ENCODE measurements at places on chromosomes 3 and 15.

DNA sequence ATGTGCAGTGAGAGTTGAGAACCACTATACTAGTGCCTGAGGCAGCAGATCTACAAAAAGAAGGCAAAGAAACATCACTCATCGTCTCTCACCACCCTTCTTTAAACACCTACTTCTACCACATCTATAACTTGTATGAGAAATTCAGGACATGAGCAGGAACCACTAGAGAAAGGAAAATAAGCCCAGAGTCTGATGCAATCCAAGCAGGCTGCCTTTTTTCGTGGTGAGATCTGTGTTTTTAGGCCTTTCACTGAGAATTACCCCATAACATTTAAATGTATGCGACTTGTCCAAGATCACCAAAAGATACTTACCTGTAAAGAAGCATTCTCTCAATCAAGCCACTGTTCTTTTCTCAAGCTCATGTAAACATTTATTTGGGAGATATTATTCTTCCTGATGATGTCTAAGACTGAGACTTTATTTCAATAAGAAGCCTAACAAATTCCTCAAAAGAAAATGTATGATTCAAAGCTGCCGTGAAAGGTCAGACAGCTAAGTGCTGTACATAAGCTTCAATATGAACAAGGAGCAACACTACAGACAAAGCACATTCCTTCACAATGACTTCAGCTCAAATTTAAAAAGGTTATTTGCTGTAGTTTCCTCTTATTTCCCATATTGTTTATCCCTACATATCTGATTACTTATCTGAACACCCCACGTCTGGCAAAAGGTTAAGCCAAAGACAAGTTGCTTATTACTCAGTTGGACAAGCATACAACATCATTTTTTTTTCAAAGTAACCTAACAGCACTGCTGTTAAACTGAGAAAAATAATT is 16.5 kb downstream of the SPICE1 start:
- no peak for DNase-seq

DNA sequence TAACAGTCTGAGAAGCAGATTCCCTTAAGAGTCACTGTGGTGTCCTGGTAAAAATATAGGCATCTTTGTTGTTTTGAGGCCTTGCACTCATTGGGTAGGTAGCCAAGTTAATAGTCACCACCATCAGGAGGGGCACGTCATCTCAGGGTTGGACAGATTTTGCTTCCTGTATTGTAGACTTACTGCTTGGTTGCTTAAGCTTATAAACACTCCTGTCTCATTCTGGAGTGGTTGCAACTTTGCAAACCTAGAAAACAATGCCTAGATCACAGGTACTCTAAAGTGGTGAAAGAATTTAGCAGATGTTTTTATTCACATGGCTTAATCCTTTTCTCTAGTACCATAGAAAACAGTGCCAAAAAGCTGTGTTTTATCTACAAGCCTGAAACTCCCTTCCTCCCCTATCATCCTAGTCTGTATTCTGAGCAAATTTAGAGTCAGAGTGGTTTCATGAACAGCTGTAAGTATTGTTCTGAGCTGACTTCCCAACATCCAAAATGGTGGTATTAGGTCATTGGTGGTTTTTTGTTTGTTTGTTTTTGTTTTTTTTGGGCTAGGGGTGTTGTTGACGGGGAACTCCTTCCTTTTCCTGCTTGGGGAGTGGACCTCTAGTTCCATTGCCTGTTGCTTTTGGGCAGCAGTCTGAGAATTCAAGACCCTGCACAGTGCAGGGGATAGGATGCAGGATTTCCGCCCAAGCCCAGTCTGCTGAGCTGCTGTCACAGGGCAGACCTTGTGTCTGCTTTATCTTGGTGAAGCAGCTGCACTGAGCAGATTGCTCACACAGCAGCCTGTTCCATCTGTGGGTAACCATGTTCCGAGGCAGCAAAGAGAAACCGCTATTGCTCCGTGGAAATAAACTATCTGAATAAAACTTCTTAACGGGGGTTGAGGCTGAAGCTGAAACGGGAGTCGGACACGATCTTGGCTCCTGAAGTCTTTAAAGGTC is 202.0 kb downstream of the AKAP13 start:
- DNase-seq = no peak

DNA sequence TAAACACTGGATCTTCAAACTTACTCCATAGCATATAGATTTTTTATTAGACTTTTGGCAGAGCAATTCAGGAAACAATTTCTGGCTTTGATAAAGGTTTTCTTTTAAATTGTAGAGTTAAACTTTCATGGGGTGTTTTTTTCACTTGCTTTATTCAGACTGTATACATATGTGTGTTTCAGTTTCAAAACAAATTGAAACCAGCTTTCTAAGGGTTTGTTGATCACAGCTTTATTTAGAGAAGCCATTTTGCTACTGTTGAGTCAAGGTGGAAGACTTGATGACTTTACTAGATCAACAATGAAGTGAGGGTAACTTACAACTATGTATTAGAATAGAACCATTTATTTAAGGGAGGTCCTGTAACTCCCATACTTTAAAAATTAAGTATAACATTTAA is 6.2 kb downstream of the UBE2E1 start:
- no peak for DNase-seq

GRCh38 chr3:14988988-14989394 is 41.6 kb downstream of the NR2C2 start:
- DNase-seq = no peak

GRCh38 chr15:101053261-101053660 is 134.1 kb downstream of the LRRK1 start:
- DNase-seq = no peak

- no peak for DNase-seq
Measured at GRCh38 chr3:42572278-42572677, 9.5 kb downstream of the SEC22C start.

DNA sequence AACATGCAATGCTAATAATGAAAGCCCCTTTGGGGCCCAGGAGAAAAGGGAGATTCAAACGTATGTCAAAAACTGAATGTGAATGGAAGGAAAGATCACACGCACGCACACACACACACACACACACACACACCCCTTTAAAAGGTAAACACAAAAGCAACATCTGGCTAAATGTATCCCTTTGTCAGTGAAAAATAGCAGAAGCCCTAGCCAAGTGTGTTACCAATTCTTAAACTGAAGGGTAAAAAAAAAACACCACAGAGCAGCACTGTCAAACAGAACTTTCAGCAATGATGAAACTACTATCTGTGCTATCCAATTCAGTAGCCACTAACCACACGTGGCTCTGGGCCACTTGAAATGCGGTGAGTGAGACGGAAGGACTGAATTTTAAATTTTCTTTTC is 4.9 kb downstream of the RFTN1 start:
- no peak for DNase-seq

DNA sequence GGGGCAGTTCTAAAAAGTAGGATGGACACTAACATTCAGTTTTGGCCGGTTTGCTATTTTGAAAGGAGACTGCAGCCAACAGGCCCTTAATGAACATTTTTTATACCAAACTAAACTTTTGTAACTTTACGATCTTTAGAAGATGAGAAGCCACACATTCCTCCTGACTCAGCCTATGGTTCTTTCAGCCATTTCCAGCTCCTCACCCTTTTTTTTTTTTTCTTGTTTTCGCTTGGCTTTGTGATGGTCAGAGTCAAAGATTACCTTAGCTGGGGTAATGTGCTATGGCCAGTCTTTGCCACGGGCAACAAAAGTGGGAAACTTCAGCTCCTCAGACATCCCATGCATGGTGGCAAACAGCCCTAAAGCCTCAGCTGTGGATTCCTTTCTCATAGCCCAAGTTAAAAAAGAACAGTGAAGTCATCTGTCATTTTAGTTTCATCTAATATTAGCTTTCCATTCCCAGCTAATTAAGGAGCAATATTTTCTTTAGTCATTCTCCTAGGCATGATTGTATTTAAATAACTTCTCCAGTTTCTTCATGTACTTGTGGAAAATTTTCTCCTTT is 368.7 kb downstream of the MFSD1 start:
- DNase-seq = no peak

DNA sequence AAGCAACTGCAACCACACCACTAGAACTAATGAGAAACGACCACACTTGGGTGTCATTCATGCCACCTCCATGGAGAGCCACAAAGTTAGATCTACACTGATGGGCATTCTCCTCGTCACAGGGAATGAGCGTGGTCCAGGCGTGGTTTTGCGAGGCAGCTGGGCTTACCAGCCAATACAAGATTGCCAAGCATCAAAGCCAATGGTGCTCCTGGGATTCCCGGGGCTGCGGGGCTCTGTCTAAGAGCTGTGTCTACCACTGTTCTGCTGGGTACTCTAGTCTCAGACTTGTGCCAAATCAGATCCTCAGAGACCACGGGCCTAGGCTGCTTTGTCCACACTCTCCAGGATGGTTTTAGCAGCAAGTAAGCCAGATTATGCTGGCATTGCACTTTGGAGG is 43.8 kb downstream of the RAB6B start:
- DNase-seq = no peak

GRCh38 chr3:82641701-82642100 is 880.3 kb upstream of the GBE1 start:
- DNase-seq = no peak

GRCh38 chr15:85489773-85490493 is 109.5 kb downstream of the AKAP13 start:
- DNase-seq = no peak

DNA sequence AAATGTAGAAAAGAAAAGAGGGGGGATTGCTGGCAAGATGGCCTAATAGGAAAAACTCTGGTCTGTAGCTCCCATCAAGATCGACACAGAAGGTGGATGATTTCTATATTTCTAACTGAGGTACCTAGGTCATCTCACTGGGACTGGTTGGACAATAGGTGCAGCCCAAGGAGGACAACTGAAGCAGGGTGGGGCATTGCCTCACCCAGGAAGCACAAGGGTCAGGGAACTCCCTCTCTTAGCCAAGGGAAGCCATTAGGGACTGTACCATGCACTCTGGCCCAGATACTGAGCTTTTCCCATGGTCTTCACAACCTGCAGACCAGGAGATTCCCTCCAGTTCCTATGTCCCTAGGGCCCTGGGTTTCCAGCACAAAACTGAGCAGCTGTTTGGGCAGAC is 22.6 kb upstream of the IGSF10 start:
- no peak for DNase-seq

- no peak for DNase-seq
Measured at GRCh38 chr3:116958291-116958690, 248.7 kb downstream of the TUSC7 start.

DNA sequence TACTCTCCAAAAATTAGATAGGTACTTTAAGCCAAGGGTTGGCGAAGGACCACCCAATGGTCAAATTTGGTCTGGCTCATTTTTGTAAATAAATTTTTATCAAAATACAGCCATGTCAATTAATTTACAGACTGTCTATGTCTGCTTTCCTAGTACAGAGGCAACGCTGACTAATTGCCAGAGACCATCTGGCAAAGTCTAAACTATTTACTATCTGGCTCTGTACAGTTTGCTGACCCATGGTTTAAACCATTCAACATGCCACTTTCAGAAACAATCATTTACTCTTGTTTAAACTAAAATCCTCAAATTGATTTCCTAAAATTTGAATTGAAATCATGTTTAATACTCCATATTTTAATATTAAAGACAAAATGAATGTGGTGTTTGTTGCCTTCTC is 25.9 kb downstream of the CBLB start:
- no peak for DNase-seq

DNA sequence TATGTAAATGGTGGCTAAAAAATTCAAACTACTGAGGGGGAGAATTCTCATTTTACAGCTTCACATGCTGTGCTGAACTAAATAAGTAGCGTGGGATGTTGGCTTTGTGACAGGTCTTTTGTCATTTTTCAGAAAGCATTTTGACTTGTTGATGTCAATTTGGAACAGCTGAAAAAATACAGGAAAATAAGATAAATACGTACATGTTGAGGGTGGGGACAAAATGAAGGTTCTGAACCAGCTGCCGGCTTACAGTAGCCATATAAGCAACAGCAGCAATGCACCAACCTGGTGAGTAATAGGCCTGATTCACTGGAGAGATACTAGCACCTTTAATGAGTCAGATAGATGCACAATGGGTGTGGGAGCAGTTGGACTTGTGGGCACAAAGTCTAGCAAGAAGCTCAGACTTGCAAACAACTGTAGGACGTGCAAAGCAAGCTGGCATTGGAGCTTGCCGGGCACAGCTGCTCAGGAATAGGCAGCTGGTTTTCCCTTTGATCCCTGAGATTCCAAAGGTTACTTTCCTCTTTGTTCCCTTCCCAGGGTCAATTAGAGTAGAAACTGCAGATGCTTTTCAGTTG is 12.9 kb downstream of the B3GNT5 start:
- DNase-seq = no peak

GRCh38 chr3:82475306-82475705 is 713.9 kb upstream of the GBE1 start:
- DNase-seq = no peak

- no peak for DNase-seq
Measured at GRCh38 chr3:32551496-32551895, 19.2 kb downstream of the DYNC1LI1 start.

GRCh38 chr3:141382571-141382970 is 14.3 kb downstream of the ZBTB38 start:
- DNase-seq = no peak

- no peak for DNase-seq
Measured at GRCh38 chr3:142029052-142029642, 120.2 kb downstream of the TFDP2 start.

DNA sequence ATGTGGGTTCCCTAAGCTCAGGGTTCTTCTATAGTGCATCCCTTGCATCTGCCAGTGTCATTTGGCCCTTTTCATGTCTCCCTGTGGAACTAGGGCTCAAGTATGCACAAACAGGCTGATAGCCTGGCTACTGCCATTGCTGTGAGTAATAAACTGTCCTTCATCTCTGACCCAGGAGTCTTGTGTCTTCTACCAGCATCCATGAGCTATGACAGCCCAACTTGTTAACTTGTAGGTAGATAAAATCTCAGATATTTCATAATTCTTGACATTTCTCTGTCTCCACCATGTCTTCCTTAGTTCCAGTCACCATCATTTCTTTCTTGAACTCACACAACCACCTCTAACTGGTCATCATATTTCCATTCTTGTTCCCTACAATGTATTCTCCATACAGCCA is 19.5 kb upstream of the BCL2L10 start:
- DNase-seq = no peak

- no peak for DNase-seq
Measured at GRCh38 chr3:51052562-51052961, 332.5 kb upstream of the MANF start.

- no peak for DNase-seq
Measured at GRCh38 chr3:89572261-89572660, 464.8 kb downstream of the EPHA3 start.

- no peak for DNase-seq
Measured at GRCh38 chr3:126156468-126156867, 23.9 kb downstream of the ALDH1L1 start.

GRCh38 chr3:186787642-186788481 is 4.5 kb downstream of the EIF4A2 start:
- no peak for DNase-seq

DNA sequence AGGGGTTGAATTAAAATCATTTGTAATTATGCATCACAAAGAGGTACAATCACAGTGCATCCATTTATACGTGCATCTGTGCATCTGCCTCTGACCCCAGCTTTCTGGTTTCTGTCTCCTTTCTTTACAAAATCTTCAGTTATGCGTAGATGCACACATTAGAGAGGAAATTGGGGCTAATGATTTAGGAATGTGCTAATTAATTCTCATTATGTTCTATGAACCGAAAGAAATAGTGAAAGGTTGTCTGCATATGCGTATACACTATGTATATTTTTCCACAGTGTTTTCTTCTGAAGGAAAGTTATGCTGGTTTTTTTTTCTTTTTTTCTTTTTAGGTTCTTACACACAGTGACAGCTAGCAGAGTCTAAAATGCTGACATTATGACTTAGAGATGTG is 71.6 kb downstream of the SAMMSON start:
- no peak for DNase-seq

- no peak for DNase-seq
Measured at GRCh38 chr15:38149315-38149714, 103.3 kb upstream of the SPRED1 start.
